H4 (cell line): ENCODE measurements at places on chromosomes 4 and X. TPM values are rescaled to one million over a fixed set of nuclear protein-coding genes. Genes with fewer than 3 reads are reported as not detected.

The EVC2 gene
- total RNA-seq: 1.3 and 2.3 TPM in 2 replicates

The TENM3 gene
- 108 and 110 TPM in 2 replicates for total RNA-seq

The GAGE2A gene
- not detected in 2 replicates for total RNA-seq

The HPGDS gene
- total RNA-seq: not detected in 2 replicates

The STAP1 gene
- not detected in 2 replicates for total RNA-seq

The FRMPD4 gene
- 0.08 and 0.21 TPM in 2 replicates for total RNA-seq
